ENCODE measurements at places on chromosomes 2 and 18. TPM values are rescaled to one million over a fixed set of nuclear protein-coding genes. Genes with fewer than 3 reads are reported as not detected.

DNA sequence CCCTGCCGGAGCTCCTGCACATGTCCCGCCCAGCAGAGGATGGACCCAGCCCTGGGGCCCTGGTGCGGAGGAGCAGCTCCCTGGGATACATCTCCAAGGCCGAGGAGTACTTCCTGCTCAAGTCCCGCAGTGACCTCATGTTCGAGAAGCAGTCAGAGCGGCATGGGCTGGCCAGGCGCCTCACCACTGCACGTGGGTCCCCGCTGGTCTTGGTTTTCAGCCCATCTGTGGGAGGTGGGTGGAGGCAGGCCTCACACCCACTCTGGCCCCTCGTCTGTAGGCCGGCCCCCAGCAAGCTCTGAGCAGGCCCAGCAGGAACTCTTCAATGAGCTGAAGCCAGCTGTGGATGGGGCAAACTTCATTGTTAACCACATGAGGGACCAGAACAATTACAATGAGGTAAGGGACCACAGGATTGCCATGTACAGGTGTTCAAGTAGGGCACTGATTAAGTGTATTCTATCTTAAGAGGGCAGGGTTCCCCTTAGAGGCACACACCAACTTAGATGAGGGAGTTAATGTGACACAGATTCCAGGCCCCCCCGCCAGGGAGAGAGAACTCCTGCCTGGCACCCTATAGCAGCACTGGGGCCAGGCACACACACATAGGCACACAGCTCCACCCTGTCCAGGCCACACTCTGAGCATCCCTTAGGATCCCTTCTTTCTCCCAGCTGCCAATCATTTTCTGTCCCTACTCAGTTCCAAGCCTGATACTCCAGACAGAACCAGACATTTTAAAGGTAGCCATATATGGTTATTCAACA, 5.4 kb upstream of the CHRNG start:
- no peak overlapping the region for H3K4me3 ChIP-seq
- no peaks in the 10 kb centered on the region for H3K4me1 ChIP-seq
- H3K27ac ChIP-seq: no peak overlapping the region
- peak; percentile 13 for DNase-seq
- peaks cover 17% of the 10 kb centered on the region for H3K27me3 ChIP-seq

GRCh38 chr2:14633061-14633460, 544 bp downstream of the LRATD1 start:
- DNase-seq: no peak
- no peaks in the 10 kb centered on the region for H3K36me3 ChIP-seq
- peak overlapping the region; percentile 34 for H3K4me3 ChIP-seq
- no peak overlapping the region for H3K27ac ChIP-seq
- H3K4me1 ChIP-seq: no peaks in the 10 kb centered on the region

DNA sequence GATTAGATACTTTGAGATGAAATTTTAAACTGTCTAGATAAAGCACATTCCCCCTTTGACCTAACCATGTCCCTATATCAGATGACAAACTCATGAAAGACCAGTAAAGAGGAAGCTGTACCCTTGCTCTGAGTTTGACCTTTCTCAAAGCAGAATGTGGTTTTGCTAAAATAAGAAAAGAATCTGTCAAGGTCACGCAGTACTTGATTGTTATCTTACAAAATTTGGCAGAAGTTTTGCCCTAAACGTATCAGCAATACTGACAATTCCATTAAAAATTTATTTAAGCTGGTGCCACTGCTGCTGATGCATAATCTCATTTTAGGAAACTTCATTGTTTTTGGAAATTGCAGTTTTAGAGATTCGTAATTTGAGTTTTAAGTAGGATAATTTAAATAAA, 31.2 kb upstream of the GALM start:
- no peak overlapping the region for H3K27ac ChIP-seq
- no peaks in the 10 kb centered on the region for H3K27me3 ChIP-seq
- DNase-seq: no peak
- H3K36me3 ChIP-seq: no peaks in the 10 kb centered on the region

DNA sequence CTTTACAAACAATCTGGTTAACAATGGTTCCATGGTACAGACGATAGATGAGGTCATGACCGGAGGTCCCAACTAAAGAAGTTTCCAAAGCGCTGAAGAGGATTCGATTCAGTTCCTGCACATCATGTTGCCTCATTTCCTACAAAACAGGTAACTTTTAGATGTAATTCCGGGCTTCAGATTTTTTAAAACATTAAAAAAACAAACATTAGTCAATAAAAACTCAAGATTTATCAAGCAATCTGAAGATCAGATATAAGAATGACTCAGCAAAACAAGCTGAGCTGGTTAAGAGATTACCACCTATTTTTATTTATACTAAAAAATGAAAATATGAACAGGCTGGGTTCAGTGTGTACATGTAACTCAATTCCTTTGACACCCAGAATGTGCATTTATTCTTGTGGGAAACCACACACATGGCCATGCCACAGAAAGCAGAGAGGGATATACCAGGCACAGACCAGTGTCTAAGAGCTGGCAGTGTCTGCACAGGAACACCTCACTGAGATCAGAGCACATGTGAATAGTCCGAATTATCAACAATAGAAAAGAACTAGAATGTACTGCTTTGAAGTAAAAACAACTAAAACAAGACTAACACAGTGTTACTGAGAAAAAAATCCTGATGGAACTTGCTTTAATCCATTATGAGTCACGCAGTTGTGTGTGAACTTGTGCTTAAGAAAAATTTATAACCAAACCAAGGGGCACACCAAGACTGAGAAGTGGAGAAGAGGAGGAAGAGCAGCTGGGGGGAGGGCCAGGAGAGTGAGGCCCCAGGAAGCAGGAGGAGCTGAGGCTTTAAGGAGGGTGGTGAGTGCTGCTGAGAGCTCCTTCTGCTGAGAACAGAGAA, 9.5 kb downstream of the USP40 start:
- H3K4me1 ChIP-seq: peaks cover 12% of the 10 kb centered on the region
- H3K27me3 ChIP-seq: no peaks in the 10 kb centered on the region
- H3K36me3 ChIP-seq: peaks cover 6% of the 10 kb centered on the region
- DNase-seq: peak; percentile 79
- H3K4me3 ChIP-seq: no peak overlapping the region

Gene COL3A1
- total RNA-seq: 408 TPM

Gene STARD6
- 0.28 TPM for total RNA-seq

All from IMR-90 (cell line).